ENCODE measurements at places on chromosomes 3 and 15. TPM values are rescaled to one million over a fixed set of nuclear protein-coding genes. Genes with fewer than 3 reads are reported as not detected.

GRCh38 chr3:55673764-55674163 is 186.7 kb upstream of the WNT5A start:
- no peak for DNase-seq

GRCh38 chr3:144039661-144040060 is 68.0 kb downstream of the DIPK2A start:
- DNase-seq, result no peak

GRCh38 chr15:69092159-69092558 is 68.3 kb upstream of the GLCE start:
- DNase-seq, result no peak

DNA sequence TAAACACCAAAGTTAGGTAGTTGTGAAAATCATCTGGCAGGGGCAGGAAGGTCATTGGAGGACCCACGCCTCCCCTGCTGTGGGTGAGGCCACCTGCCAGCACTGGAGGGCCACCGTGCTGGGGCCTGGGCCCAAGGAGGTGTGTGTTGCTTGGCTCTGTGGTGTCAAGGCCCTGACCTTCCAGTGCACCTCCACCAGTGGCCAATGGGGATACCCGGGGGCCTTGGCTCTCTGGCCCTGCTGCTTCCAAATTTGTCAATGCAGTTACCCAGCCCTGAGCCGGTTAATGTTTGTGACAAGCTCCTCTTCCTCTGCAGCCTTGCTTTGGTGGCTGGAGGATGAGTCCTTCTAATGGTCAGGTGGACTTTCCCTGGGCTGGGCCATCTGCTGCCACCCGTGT is 150.2 kb downstream of the KLF13 start:
- DNase-seq, result no peak

- no peak for DNase-seq
These were observed 17.9 kb downstream of the PAK6 start for GRCh38 chr15:40256638-40257235.

BFSP2 gene
- not detected for total RNA-seq

GRCh38 chr15:91688811-91689210 is 164.7 kb upstream of the SLCO3A1 start:
- DNase-seq, result no peak

ZCWPW2 gene
- 3.7 TPM for total RNA-seq

EFHB gene
- 0.49 TPM for total RNA-seq

PP2D1 gene
- not detected for total RNA-seq

GRCh38 chr15:101023501-101024072 is 104.4 kb downstream of the LRRK1 start:
- DNase-seq, result peak; percentile 86

GRCh38 chr15:64246364-64247189 is 83.8 kb upstream of the PPIB start:
- no peak for DNase-seq

- no peak for DNase-seq
These were observed 20.4 kb upstream of the B4GALT4 start for GRCh38 chr3:119261055-119261454.

DNA sequence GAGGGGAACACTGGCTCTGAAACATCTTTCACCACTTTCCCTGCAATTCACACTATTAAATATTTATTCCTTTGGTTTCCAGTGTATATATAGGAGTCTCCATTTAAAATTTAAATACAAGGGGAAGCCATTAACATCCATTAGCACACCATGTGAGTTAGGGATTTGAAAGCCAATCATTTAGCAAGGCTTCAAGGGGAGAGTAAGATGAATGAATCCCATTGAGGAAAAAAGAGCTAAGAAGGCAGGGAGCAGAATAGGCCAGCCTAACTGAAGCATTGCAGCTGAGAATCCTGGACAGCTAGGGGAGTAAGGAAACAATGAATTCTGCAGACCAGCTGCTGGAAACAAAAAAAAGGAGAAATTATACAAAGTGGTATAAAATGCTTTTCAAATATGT is 426.1 kb downstream of the IL5RA start:
- DNase-seq, result no peak

NDN gene
- 79.3 TPM for total RNA-seq

- DNase-seq, result no peak
These were observed 231.6 kb upstream of the AGTR1 start for GRCh38 chr3:148466143-148466542.

VIPR1 gene
- 9.3 TPM for total RNA-seq

- DNase-seq, result no peak
These were observed 303.1 kb upstream of the SEMA6D start for GRCh38 chr15:47414207-47414606.

DNA sequence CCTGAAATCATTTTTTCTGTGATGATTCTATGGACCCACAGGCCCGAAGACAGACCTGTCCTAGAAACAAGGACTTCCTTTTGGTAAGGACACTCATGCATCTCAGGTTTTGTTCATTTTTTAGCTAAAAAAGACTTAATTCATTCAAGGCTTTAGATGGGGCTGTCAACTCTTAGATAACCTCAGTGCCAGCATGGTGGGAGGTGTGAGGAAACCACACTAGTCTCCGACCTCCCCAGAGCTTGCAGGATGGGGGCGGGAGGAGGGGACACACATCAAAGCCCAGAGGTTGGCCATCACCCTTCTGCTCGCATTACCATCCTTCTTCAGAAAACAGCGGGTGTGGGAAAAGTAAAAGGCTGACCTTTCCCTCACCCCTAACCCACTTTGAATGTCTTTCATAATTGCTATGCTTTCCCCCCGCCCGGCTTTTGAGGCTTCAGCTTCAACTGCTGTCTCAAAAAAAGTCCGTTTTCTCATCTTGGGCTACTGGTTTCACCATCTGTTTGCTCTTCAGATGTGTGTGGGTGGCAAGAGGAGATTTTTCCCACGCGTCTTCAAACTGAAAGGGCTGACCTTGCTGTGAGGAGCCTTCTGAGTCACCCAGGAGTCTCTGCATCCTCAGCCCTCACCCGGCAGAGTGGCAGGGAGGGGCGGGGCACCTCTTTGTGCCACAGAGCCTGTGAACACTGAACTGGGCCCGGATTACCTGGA is 27.6 kb upstream of the CXCR6 start:
- DNase-seq, result no peak

DNA sequence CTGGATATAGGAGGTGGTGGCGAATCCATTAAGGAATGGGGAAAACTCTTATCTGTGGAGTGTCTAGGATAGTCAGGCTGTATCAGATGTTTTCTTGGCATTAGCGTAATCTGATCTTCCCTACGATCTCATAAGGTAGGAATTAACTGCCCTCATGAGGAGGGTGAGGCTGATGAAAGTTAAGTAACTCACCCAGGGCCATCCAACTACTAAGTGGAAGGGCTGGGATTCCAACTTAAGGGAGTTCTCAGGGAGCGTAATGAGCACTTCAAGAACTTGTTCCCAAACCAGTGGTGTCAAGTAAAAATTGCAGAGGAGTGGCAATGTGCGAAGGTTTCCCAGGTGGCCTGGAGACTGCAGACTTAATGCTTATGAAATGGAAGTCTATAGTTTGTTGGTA is 55.9 kb upstream of the OSBPL11 start:
- no peak for DNase-seq

STRIT1 gene
- not detected for total RNA-seq

GRCh38 chr15:66789029-66790025 is 87.3 kb downstream of the SMAD6 start:
- DNase-seq, result no peak

DNA sequence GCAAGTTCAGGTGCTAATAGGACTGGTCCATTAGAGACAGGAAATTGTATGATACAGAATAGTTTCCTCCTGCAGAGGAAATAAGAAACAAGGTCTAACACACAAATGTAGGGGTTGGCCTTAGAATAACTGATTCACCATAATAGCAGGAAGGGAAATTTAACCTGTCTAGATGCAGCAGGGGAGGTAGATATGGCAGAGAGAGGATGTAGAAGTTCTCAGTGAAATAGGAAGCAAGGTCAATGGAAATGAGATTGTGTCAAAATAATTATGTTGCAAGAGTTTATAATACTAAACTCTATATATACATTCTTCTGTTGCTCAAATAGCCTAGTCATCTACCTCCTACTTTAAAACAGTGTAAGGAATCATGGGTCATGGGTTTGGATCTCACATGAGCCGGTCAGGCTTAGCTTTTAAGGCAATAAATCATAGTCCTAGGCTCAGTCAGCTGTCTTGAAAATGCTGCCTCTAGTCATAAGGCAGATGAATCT is 17.0 kb downstream of the BCL2A1 start:
- no peak for DNase-seq

DNA sequence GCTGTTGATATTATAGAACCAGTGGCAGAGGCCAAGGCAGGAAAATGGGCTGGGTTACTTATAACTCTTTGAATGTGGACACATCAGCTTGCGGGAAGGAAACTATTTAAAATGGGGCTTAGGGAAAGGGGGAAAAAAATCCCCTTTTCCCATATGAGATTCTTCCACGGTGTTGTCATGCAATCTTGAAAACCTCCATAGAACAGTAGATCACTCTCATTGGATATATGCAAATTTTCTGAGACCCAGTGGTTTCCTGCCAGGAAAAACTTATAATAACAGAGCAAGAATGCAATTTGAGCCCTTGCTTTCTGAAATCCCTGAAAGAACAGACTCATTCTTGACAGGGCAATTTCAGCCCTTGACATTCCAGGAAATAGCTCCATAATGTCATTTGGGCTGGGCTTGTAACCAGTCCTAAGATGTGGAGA is 31.1 kb downstream of the TMEM212 start:
- DNase-seq, result no peak

DNA sequence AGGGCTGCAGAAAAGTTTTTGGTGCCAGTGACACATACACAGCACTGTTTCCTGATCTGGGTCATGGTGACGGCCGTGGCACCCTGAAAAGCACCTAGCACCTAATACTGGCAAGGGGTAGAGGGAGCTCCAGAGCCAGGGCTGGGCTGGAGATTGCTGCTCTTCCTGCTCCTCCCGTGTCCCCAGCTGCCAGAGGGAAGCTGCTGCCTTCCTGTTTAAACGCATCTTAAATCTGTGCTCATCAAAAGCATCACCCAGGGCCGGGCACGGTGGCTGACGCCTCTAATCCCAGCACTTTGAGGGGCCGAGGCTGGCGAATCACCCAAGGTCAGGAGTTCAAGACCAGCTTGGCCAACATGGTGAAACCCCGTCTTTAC is 156.7 kb upstream of the MEF2A start:
- no peak for DNase-seq

MYO5A gene
- total RNA-seq, result 31.2 TPM

- DNase-seq, result no peak
These were observed 64.8 kb upstream of the SEC61A1 start for GRCh38 chr3:127987309-127987995.

- peak; percentile 85 for DNase-seq
These were observed 47.2 kb upstream of the SLC41A3 start for GRCh38 chr3:126130981-126131745.

GRCh38 chr15:99729920-99730319 is 3.3 kb downstream of the LYSMD4 start:
- DNase-seq, result no peak

DNA sequence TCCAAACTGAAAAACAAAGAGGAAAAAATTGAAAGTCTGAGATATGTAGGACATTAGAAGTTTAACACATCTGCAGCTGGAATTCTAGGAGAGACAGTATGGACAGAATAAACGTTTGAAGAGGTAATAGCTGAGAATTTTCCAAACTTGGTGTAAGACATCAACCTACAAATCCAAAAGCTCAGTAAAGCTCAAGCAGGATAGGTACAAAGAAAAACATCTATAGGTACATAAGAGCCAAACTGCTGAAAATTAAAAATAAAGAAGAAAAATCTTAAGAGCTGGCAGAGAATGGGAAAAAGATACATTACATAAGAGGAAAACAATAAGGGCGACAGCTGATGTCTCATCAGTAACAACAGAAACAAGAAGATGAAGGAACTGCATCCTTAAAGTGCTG is 22.8 kb upstream of the C3orf22 start:
- DNase-seq, result no peak

DNA sequence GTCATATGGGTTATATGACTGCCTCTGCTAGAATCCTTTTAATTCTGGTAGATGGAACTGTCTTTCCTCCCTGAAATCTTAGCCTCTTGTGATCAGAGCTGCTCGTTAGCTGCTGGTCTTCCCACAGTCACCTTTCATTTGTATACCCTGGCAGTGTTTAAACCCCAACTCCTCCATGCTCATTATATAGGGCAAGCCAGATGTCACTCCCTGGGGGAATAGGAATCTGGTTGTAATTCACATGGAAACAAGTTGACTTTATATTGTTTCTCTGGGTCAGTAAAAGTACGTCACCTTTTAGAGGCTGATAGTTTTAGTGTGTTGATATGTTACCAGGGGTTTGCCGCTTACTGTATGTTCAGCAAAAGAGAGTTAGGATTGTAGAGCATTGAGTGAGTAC is 103.5 kb downstream of the ITPR1 start:
- no peak for DNase-seq

PLIN1 gene
- 53.3 TPM for total RNA-seq

GRCh38 chr3:29850641-29851040 is 569.8 kb downstream of the RBMS3 start:
- DNase-seq, result no peak

DNA sequence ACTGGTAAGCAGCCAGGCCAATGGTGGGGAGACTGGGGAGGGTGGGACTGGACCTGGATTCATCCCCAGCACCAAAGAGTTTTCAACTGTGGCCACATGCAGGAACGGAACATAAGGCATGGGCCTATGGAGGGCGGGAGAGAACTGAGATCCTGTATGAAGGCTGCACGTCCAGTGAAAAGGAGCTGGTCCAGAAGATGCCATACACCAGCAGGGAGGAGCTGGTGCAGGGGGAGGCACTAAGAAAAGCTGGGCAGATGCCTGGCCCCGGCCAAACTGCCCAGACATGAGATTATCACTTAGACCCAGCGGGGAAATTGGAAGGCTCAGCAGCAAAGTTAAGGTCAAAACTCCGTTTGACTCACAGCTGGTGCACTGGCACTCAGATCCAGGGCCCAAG is 58.1 kb upstream of the MCF2L2 start:
- DNase-seq, result no peak

GRCh38 chr15:52005748-52006701 is 13.0 kb upstream of the MAPK6 start:
- no peak for DNase-seq

ISG20 gene
- 15.7 TPM for total RNA-seq

GRCh38 chr3:47849699-47850563 is 47.0 kb downstream of the DHX30 start:
- no peak for DNase-seq

SKIC8 gene
- total RNA-seq, result 54.3 TPM
